ENCODE measurements at places on chromosomes 2 and 18.

DNA sequence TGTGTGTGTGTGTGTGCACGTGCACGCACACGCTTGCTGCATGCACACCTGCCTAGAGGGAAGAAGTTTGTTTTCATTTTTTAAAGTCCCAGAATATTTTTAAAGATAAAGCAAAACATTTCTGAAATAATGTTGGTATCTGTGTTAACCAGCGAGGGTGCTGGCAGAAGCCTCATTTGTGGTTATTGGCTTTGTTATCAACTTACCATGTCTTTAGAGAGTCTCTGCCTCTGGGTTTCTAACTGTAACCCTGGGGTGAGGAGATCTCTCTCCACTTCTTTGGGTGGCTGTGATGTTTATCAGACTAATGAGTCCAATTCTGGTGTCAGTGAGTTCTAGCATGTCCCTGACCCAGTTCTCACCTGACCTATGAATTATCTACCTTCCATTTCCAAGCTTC, 927.6 kb upstream of the FANCL start:
- no peaks in the 10 kb centered on the region for H3K4me1 ChIP-seq
- no peak for DNase-seq
- H3K27me3 ChIP-seq = no peaks in the 10 kb centered on the region
- H3K27ac ChIP-seq = no peak overlapping the region

DNA sequence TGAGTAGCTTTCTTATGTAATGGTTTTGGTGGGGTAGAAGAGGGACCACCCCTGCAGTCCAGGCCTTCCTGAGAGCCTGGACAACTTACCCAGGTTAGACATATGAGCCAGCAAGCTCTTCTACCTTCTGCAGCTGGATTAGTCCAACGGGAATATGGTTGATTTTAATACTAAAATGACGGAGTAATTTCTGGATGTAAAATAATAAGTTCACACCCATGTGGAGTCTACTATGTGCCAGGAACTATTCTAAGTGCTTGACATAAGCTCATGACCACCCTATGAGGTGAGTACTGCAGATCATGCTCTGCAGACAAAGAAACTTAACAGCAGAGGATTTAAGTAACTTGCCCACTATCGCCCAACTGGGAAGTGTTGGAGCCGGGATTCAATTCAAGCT, 45.5 kb downstream of the DPP4 start:
- no peaks in the 10 kb centered on the region for H3K27me3 ChIP-seq
- H3K4me3 ChIP-seq = no peak overlapping the region
- no peaks in the 10 kb centered on the region for H3K4me1 ChIP-seq
- no peak for DNase-seq
- no peaks in the 10 kb centered on the region for H3K36me3 ChIP-seq

DNA sequence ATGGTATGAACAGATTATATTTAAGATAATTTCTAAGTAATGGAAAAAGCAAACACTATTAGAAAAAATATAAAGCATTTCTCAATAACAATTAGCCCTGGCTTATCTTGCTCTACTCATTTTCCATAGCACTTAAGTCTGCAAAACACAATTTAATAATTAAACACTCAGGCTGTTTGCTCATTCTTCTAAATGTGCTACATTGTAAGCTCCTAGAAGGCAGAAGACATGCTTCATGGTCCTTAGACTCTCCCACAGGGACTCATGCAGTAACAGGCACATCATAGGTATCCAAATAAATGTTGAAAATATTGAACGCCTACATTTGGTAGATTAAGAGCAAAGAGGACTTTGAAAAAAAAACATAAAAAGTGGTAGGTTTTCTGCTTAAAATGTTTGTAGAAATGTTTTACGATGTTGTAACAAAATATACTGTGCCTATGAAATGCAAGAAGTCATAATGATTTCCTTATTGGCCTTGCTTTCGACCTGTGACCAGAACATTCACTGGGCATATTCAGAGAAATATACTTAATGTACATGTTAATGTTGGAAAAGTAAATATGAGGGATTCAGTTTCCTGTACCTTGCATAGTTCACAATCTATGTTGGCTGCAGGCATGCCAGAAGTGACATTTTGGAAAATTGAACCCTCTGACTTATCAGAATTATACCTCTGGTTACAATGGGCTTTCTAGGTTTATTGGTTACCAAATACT, 27.2 kb downstream of the G6PC2 start:
- H3K27me3 ChIP-seq = no peaks in the 10 kb centered on the region
- H3K36me3 ChIP-seq = no peaks in the 10 kb centered on the region
- H3K4me1 ChIP-seq = no peaks in the 10 kb centered on the region
- no peak for DNase-seq

DNA sequence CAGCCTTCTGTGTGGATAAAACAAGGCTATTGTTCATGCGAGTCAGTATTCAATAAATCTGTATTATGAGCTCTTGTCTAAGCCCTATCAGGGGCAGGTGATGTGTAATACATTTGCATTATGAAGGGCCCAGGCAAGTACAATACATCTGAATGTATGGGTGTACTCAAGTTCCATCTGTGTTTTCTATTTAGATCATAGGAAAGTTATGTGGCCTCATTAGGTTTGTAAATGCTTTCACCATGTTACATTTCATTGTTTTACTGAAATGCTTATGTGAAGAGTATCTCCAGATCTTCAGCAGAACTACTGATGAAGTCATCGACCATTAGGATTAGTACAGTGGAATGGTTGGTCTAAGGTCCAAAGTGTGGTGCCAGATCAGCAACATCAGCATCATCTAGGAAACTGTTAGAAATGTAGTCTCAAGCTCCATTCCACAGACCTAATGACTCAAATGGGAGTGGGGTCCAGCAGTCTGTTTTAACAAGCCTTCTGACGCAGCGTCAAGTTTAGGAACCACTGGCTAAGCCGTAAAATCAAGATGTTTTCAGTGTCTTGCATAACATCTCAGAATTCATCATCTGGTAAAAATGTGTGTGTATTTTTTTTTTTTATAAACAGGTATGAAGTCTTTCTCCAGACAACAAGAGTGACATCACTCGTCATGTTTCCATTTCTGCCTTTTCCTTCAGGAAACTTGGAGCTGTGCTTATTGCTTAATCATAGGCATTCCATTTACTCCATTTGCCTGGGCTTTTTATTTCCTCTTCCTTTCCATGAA, 80.5 kb downstream of the LYPD6 start:
- DNase-seq = no peak
- H3K36me3 ChIP-seq = no peaks in the 10 kb centered on the region
- no peak overlapping the region for H3K4me3 ChIP-seq
- H3K27me3 ChIP-seq = no peaks in the 10 kb centered on the region
- no peaks in the 10 kb centered on the region for H3K4me1 ChIP-seq

DNA sequence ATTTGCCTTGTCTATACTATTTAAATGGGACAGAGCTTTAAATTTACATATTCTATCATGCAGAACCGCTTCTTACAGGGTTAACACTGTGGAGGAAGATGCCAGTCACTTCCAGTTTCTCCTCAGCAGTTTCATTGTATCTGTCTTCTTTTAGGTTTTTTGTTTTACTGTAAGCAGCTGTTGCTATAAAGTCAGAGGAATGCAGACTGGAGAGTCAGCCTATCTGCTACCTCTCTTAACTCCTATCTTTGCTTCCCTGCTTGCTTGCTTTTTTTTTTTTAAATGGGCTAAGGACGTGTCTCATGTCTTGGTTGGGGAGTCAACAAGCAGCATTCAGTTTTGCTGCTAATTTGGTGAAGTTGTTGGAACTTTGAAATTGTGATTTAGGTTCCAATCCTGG, 8.9 kb downstream of the EPC2 start:
- no peaks in the 10 kb centered on the region for H3K4me1 ChIP-seq
- no peaks in the 10 kb centered on the region for H3K27me3 ChIP-seq
- no peak for DNase-seq

Data from breast epithelium (tissue), 4 donors.